Osteoblast (primary cell): ENCODE measurements at places on chromosomes 11 and 22.

DNA sequence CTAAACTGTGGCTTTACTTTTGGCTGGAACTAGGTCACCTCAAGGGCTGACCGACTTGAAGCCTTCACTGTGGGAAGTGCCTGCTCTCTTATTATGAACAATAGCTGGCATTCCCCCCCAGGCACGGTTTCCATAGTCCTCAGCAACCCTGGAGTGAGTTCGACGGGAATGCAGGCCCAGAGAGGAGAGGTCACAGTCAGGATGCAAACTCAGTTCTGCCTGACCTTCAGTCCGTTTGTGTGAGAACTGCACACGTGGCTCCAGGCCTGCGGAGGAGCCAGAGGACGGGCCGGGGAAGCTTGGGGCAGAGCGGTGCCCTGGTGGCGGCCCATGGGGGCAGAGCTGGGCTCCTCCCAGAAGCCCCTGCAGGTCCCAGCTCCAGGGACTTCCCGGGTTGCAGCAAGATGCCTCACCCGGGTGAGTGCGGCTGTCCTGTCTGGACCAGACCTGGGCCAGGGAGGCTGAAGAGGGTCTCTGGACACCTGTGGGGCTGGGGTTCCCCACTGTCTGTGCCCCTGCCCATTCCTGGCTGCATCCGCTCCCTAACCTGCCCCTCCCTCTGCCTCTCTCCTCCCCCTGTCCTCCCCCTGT is 17.2 kb downstream of the SLC25A18 start:
- no peak for DNase-seq

GRCh38 chr11:15829312-15829711 is 527.0 kb downstream of the SOX6 start:
- no peak for DNase-seq

DNA sequence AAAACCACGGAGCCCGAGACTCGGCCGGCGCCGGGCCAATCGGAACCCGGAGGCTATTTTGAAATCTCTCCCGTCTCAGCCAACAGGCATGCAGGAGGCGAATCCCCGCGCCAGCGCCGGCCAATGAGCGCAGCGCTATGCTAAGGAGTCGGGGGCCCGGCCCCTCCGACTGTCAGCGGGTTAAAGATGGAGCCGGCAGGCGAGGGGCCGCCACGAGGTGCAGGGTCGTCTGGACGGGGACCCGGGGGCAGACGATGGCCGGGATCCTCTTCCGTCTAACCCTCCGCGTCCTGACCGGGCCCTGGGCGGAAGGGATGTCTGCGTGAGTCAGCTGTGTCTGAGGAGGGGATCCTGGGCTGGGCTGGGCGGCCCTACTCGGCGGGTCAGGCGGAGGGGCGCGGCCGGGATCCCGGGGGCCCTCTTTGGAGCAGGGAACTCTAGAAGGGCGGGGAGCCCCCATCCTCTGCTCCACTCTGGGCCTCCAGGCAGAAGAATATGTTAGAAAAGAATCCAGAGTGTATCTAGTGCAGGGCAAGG is 10.0 kb downstream of the SDF2L1 start:
- peak; percentile 99 for DNase-seq

DNA sequence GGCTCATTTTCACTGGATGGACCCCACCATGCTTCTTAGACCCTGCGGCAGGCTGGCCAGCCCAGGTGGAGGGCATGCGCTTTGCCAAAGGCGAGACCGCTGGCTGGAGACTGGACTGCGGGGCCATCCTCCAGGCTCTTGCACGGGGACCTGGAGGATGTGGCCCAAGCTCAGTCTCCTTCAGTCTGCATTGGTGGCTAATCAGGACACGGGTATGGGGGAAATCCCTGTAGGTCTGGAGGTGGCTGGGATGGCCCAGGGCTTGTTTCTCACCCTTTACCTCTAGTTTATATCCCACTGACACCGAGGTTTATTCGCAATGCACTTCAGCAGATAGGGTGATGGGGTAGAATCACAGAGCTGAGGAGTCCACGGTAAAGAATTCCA is 45.0 kb downstream of the BCR start:
- no peak for DNase-seq

GRCh38 chr11:30255637-30256036 is 24.8 kb downstream of the FSHB start:
- no peak for DNase-seq

- no peak for DNase-seq
These were observed 55.3 kb downstream of the NFAM1 start for GRCh38 chr22:42376711-42377554.

- DNase-seq = peak; percentile 51
These were observed 26.5 kb downstream of the FGF4 start for GRCh38 chr11:69748637-69749036.

DNA sequence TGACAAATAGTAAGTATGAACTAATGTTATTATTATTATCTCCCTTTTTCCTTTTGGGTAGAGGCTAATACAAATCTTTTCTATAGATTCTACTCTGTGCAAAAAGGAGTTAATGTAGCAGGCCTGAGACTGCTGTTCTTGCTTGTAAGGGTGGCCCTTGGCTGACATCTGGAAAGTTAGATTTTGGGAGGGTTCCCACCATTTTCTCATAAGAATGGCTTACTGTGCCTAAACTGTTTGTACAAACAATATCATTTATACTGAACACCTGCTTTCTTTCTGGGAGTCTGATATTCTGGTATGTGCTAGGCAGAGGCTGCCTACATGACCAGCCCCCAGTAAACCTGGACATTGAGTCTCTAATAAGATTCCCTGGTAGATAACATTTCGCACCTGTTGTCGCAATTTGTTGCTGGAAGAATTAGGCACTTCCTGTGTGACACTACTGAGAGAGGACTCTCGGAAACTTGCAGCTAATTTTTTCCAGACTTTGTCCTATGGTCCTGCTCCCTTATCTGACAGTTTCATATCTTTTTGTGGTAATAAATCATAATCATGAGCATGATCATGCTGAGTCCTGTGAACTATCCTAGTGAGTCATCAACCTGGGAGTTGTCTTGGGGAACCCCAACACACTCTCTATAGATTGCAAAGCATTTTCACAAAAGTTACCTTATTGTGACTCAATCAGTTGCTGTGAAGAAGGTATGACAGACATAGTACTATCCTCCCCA is 257.7 kb upstream of the CCDC90B start:
- no peak for DNase-seq

DNA sequence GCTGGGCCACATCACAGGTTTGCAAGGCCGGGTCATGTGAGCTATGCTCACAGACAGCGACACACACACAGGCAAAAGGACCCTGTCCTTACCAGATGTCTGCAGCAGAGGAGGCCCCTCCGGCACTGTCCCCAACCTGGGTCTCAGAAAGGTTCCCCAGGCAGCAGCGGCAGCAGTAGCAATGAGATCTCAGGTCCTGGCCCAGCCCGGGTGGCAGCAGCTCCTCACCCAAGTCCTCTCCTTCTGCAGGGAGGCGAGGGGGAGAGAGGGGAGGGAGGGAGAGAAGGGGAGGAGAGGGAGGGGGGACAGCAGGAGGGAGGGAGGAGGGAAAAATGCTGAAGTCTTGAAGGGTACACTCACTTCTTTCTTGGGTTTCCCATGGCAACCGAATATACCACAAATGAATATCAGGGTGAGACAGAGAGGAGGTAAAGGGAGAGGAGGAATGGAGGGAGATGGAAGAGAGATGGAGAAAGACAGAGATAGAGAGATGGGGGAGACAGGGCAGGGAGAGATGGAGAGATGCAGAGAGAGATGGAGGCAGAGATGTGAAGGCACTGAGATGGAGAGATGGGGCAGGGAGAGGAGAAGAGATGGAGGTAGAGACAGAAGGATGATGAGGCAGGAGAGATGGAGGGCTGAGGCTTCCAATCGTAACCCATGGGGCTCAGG is 9.5 kb downstream of the ELFN2 start:
- no peak for DNase-seq

DNA sequence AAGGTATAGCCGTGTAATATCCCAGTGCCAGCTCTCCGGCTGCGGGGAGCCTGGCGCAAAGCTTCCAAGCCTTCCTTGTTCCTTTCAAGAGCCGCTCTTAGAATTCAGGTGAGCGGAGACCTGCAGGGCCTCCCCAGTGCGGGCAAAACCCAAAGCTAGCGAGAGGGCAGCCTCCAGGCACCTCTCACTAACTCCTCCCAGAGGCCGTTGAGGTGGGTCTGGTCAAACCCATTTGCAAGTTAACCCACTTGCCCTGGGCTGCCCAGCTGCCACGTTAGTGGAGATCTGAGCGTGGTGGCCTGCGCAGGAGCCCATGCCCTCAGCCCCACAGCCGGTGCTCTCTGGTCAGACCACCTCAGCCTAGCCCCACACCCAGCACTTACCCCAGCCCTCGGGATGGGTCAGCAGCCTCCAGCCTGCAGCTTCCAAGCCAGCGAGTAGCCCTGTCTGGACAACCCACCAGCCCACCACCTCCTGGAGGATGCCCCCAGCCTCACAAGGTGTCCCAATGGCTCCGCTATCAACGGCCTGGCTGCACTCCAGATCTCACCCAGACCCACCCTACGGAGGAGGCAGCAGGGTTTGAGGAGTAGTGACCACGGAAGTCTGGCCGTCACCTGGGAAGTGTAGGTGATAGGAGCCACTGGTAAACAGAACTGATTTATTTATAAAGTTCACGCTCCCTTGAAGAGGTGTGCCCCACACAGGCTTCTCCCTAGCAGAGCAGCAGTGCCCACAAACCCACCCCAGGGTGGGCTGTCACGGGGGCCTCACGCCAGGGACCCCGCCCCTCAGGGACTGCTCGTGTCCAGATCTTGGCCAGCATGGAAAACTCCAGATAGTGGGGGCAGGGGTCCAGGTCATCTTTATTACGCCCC is 2.3 kb downstream of the ASCL2 start:
- peak; percentile 76 for DNase-seq

DNA sequence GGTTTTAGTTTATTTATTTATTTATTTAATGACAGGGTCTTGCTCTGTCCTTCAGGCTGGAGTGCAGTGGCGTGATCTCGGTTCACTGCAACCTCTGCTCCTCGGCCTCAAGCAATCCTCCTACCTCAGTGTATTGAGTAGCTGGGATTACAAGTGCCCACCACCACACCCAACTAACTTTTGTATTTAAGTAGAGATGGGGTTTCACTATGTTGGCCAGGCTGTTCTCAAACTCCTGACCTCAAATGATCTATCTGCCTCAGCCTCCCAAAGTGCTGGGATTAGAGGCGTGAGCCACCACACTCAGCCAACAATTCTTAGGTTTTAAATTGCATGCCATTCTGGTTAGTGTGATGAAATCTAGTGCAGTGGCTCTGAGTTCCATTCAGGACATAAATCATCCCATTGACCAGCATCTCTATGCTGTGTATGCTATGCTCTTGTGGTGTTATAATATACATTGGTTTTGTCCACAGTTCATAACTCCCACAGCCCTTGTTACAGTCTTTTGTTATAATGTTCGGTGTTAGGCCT is 28.5 kb downstream of the ZNF280B start:
- DNase-seq = no peak

- DNase-seq = peak; percentile 90
These were observed 99.4 kb downstream of the MIAT start for GRCh38 chr22:26756675-26757293.

- DNase-seq = no peak
These were observed 33.6 kb downstream of the LARGE1 start for GRCh38 chr22:33886696-33887095.

DNA sequence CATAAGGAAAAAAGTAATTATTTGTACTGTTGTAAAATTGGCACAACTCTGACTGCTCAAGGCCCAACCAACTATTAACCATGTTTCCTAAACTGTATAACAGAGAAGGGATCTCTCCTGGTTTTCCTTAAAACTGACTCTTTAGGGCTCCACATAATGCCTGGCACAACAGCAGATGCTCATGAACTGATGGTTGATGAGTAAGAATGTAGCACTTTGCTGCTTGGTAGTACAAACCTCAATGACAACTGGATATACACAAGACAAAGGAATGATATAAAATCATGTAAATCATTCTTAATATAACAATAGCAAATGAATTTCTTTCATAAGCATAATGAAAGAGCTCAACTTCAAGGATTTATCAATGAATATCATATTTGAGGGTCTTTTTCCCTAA is 11.7 kb downstream of the MSANTD2 start:
- DNase-seq = no peak

GRCh38 chr11:106395716-106396349 is 318.4 kb downstream of the AASDHPPT start:
- no peak for DNase-seq

DNA sequence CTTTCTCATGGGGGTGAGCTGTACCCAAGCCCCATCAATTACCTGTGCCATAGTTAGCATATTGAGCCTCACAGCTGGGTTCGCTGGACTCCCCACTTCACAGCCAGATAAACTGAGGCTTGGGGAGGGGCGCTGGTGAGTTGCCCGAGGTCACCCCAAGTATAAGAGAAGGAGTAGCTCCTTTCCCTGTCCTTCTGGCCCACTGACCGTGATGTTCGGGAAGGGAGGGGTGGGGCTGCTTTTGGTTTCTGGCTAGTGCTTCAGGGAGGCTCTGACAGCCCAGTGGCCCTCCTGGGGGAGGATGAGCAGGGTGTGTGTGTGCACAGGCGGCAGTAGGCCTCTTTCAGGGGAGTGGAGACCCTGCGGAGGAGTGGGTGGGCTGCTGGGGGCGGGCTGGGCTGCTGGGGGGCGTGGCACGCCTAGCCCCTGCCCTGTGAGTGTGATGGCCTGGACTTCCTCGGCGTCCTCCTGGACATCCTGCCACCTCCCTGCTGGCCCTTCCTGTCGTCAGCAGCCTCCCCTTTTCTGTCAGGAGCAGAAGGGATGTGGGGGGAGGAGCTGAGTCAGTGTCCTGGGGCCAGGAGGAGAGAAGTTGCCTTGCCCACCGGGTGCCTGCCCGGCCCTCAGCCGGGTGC is 50.3 kb downstream of the TRIOBP start:
- no peak for DNase-seq

- peak; percentile 92 for DNase-seq
These were observed 11.2 kb upstream of the LINC01488 start for GRCh38 chr11:69470301-69470700.

DNA sequence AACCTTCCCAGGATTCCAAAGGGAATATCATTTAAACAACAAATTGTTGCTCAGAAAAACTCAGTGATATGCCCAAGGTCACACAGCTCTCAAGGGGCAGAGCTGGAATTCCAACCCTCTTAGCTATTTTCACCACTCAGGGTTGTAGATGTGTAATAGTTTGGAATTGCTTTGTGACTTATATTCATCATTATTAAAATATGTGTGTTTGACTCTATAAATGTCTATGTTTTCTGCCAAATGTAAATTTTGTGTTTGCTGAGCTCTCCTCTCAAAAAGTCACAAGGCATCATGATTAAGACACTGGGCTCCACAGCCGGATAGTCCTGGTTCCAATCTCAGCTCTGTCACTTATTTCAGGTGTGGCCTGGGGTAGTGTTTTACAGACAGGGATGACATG is 407.3 kb downstream of the TMEM135 start:
- peak; percentile 32 for DNase-seq

DNA sequence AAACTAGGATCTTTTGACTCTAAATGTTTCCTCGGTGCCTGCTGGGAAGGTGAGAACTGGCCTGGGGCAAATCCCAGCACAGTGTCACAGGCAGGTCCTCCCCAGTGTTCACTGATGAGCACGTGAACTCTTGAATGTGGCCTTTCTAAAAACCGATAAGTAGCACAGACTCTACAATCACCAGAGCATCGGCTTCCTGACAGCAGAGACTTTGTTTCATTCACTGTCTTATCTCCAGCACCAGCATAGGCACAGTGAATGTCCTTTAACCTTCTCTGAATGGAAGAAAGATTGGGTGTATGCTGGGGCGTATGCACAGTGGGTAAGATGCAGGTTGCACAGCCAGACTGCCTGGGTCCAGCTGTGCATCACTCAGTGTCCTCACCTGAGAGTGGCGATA is 59.3 kb upstream of the EIF3D start:
- peak; percentile 29 for DNase-seq
